ENCODE measurements at places on chromosomes 7 and 10.

DNA sequence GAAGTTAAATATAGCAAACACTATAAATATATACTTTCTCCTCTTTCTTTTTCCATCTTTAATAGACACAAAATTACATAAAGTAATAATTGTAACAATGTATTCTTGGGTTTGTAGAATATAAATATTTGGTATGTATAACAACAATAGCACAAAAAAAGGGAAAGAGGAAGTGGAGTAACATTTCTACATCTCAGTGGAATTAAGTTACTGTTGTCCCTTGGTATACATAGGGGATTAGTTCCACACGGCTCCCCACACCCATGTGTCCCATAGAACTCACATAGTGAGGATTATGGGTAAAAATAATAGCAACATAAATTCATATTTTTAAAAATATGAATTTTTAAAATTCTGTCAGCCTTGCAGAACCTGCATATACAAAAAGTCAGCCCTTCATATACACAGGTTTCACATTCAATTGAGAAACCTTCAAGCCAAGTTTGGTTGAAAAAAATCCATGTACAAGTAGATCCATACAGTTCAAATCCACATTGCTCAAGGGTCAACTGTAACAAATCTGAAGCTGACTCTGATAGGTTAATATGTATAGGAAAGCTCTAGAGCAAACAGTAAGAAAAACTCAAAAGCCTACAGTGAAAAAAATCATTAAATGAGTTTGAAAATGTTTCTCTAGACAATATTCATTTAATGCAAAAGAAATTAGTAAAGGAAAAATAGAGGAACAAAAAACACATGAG, 92.4 kb downstream of the HYCC1 start:
- DNase-seq: no peak

DNA sequence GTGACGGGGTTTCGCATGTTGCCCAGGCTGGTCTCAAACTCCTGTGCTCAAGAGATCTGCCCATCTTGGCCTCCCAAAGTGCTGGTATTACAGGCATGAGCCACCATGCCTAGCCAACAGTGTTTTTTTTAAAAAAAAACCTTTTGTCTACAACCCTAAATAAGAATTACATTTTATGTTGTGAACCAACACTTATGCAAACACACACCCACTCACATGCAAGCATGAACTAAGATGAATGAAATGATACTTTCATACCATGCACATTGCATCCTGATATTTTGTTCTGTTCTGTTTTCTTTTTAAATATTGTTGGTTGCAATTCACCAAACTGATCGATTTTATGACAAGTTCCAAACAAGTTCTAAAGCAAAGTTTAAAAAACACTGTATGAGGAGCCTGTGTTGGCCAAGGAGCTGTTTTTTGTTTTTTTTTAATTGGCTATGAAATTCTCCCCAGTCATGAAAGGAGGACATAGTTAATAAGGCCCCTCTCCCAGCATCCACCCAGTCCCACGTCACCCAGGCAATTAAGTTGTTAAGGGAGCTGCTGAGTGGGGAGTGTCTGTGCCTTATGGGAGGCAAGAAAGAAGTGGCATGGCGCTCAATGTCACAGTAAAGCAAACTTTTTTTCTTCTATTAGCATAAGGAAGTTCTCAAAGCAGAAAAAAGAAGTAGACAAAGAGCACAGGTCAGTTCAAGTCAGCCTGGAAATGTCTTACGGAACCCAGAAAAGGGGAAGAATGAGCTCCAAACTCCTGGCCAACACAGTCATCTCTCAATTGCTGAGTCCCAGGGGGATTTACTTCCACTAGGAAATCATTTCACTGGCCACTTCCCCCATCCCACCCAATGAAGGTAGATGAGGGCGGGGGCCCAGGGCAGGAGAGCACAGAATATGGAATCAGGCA, 50.1 kb downstream of the NOD1 start:
- no peak for DNase-seq

DNA sequence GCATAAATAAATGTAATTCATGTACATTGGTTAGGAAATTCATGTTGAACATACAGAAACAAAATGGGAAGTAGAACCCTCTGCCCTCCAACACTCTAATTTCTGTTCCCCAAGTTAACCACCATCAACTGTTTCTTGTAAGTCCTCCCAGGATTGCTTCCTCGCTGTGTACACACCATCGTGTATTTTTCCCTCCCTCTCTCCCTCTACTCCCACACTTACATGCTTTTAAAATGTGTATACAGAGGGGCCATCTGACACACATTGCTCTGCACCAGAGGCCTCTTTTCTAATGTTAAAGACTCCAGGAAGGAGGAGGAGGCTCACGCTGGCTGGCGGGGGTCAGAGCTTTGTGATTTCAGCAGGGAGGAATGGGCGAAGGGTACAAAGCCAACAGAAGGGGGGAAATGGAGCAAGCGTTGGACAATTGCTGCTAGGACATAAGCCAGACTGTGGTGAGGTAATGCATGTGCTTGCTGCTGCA, 1.9 kb upstream of the EPHA1 start:
- no peak for DNase-seq

- DNase-seq: no peak
These were observed 15.3 kb downstream of the CCM2 start for GRCh38 chr7:45015313-45015712.

GRCh38 chr10:70284542-70285475, 1.0 kb upstream of the NPFFR1 start:
- no peak for DNase-seq

GRCh38 chr10:26410356-26410755, 27.8 kb upstream of the APBB1IP start:
- no peak for DNase-seq

- DNase-seq: no peak
These were observed at the start of gene AFAP1L2 for GRCh38 chr10:114404171-114405010. AFAP1L2 (minus strand) TSS chr10:114404502; CDS start chr10:114404455, 47 bp downstream.

- no peak for DNase-seq
These were observed 89.1 kb downstream of the CELF2 start for GRCh38 chr10:11106621-11107374.

DNA sequence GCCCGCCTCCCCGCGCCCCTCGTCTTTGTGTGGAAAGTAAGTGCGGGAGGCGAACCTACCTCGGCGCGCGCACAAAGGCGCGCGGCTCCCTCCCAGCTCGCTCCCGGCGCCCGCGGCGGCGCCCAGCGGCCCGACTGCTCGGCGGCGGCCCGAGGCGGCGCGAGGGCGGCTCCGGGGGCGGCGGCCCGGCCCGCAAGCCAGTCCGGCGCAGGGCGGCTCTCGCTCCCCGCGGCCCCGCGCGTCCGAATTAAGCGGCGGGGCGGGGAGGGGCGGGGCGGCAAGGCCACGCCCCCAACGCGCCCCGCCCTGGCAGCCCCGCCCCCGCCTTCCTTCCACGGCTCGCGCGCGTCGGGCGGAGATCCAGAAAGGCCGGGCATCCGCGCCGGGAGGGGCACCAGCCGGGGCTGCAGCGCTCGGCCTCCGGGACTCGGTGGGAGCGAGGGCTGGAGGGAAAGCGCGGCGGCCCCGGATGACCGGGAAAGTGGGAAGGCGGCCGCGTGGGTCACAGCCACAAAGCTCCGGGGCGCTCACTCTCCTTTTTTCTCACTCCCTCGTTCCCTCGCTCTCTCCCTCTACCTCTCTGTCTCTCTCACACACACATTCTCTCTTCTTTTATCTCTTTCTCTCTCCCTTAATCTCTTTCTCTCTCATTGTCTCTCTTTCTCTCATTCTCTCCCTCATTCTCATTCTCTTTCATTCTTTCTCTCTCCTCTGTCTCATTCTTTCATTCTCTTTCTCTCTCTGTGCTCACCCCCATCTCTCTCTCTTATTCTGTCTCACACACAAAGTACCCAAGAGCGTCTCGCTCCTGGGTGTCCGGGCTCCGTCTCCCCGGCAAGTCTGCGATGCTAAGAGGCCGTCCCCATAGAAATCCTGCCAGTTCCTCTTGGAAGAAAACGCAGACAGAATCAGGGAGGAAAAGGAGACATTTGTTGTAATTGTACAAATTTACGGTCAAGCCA, 170.2 kb downstream of the FAM107B start:
- peak; percentile 9 for DNase-seq

GRCh38 chr7:13832346-13832745, 157.1 kb downstream of the ETV1 start:
- no peak for DNase-seq

- no peak for DNase-seq
These were observed 199.4 kb downstream of the ELMO1 start for GRCh38 chr7:37249240-37249639.

DNA sequence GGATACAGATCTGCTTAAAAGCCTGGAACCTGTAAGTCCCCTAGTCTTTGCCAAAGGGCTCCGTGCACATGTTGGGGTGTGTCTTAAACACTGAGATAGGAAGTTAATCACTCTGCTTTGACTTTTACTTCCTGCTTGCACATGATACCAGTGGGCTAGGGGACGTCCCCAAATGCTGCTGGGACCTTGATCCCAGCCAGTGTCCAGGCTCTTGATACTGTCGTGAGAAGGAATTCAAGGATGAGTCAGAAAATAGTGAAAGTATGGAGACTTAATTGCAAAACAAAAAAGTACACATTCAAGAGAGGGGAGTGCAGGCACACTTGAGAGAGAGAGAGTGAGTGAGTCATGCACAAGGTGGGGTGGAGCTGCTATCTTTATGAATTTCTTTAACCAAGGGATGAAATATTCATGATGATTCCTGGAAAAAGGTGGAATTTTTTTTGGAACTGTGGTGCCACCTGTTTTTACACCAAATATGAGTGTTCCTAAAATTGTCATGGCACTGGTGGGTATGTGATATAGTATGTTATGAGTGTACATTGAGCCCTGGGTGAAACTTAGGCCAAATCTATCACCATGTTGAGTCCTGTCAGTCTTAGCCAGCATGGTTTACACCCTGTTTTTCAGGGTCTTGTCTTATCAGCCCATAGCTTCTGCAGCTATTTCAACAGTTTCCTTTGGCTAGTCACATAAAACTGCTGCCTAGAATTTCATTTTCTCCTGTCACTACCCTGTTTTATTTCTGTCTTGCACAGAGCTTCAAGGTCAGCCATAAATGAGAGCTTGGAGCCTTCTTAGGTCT, 88.3 kb upstream of the CYP26C1 start:
- DNase-seq: no peak

DNA sequence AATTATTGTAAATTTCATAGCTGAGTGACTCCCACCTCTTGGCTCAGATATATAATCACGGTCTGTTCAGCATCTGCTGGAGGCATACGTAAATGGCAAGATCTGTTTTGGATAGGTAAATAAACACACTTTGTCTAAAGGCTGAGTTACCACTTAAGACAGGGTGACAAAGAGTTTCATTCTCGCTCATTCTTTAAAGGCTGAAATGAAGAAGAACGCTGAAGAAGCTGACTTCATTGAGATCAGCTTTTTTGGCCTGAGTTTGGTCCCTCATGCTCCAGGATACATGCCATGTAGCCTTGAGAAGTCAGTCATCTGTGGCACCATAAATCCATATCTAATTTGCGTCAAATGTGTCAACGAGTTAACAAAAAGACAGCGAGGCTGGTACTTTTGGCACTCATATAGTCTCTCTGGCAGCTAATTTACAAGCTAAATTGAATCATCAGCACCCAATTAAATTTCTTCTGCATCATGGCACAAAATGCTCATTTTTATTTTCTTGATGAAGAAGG, 309.9 kb downstream of the GPAM start:
- peak; percentile 15 for DNase-seq

- DNase-seq: no peak
These were observed 8.1 kb downstream of the ADAP1 start for GRCh38 chr7:946256-946996.

DNA sequence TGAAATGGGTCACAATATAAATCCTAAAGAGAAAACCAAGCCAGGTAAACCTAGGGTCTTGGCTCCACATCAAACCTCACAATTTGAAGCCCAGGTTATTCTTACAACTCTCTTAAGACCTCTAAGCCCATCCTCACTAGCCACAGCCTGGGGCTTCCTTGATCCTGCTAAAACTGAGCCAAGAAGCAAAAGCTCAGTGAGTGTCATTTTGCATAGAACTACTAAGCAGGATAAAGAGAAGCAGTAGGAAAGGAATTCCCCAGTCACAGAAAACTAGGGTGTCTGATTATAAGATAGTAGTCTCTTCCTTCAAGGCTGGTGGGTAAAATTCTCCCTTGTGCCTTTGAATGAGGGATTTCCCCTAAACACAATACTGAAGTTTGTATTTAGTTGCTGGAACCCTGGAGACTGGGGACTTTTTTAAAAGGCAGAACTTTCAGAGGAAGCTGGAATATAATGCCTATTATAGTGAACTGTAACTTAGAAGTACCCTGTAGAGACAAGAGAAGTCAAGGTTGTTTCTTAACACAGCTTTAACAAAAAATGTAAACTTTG, 196.6 kb upstream of the KIAA1217 start:
- DNase-seq: no peak

GRCh38 chr10:97328646-97329453, 5.7 kb downstream of the FRAT2 start:
- no peak for DNase-seq

DNA sequence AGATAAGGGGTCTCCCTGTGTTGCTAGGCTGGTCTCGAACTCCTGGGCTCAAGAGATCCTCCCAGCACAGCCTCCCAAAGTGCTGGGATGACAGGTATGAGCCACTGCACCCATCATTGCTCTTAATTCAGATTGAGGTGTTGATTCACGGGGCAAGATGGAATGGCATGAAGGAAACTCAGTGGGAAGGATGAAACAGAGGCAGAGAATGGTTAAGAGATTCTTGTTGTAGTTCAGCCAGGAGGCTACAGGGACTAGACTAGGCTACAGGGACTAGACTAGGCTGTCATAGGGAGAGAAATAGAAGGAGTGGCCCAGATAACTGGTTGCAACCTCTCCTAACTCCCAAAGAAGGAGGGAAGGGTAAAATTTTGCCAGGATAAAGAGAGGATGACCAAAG, 48.0 kb downstream of the THNSL1 start:
- DNase-seq: no peak
